NCI-H1048 (cell line): ENCODE measurements at places on chromosomes 13 and 19.

DNA sequence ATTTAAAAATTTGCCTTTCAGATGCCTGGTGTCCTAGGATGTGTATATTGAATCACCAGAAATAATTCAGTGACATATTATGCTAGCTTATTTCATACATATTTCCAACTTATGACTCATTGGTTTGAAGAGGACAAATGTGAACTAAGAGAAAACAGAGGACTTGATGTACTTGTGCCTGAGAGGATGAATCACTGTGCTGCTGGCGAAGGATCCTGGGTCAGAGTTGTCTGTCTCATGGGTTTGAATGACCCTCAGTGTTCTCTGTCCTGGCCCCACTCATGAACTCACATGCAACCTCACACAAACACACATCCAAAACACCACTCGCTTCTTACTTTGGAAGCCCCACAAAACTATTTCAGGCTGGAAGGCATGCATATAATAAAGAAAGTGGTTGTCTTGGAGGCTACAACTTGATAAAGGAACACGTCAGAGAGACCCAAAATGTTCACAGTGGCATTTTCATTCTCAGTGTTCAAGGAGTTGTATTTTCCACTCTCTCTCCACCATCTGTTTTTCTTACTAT is 129.0 kb upstream of the SPRY2 start:
- no peak for DNase-seq

- no peak for DNase-seq
Measured at GRCh38 chr13:26030331-26030730, 21.5 kb downstream of the SHISA2 start.

DNA sequence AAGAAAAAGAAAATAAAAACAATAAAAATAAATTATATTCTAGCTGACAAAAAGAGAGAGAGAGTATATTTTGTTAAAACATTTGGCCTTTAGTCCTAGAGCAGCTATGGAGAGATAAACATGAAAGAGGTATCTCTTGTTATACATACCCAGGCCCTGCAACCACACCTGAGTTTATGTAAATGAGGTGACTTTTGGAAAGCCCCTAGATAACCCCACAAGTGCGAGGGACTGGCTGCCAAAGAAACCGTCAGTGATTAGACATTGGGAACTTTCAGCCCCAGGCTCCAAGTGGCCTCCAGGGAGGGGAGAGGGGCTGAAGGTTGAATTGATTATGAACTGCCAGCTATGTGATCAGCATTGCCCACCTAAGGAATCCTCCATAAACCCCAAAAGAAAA is 2.1 kb upstream of the NLRP7 start:
- no peak for DNase-seq

- no peak for DNase-seq
Measured at GRCh38 chr19:45010306-45010705, 9.0 kb downstream of the RELB start.

- no peak for DNase-seq
Measured at GRCh38 chr19:15453091-15453578, 3.4 kb upstream of the WIZ start.

DNA sequence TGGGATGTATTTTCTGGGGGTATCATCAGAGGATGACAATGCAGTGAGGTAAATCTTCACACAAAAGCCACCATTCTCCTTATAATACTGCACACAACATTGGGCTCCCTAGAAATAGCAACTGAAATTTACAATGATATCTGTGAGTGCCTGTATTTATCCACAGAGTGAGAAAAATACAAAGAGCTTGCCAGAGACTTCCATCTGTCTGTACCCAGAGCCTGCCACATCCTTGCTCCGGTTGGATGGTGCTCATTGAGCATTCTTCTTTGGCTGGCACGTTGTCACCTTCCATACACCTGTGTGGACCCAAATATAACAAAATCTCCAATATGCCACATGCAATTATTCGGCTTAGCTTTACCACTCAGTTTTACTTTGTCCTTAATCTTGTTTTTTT is 189.5 kb upstream of the UFM1 start:
- DNase-seq = no peak

GRCh38 chr13:80527400-80527799 is 186.5 kb upstream of the SPRY2 start:
- DNase-seq = no peak

GRCh38 chr13:95704510-95704909 is 27.6 kb downstream of the DNAJC3 start:
- DNase-seq = no peak

DNA sequence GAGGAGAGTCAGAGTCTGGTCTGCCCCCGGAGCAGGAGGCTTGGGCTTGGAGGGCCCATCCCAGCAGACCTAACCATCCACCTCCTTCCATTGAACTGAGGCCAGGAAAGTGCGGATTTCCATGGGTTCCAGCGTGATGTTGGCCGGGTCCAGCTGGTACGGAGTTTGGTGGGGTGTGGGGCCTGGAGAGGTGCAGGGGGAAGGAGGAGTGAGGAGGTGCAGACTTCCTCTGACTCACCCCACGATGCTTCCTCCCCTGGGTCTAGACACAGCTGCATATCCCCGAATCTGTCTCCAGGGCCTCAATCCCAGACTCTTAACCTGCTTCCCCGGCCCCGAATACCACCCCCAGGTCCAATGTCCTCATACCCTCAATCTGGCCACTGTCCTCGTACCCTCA is 20.0 kb downstream of the MAN2B1 start:
- no peak for DNase-seq

- no peak for DNase-seq
Measured at GRCh38 chr13:43057653-43058317, 34.4 kb downstream of the DNAJC15 start.

GRCh38 chr19:31344403-31344802 is 4.8 kb downstream of the TSHZ3 start:
- DNase-seq = no peak

DNA sequence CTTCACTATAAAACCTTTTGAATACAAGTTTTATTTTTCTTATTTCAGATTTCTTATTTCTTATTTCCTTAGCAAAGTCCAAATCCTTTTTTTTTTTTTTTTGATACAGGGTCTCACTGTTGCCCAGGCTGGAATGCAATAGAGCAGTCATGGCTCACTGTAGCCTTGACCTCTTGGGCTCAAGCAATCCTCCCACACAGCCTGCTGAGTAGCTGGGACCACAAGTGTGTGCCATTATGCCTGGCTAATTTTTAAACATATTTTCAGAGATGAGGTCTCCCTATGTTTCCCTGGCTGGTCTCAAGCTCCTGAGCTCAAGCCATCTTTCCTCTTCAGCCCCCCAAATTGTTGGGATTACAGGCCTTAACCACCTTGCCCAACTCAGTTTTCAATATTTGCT is 334.3 kb downstream of the DLEU7 start:
- DNase-seq = no peak

DNA sequence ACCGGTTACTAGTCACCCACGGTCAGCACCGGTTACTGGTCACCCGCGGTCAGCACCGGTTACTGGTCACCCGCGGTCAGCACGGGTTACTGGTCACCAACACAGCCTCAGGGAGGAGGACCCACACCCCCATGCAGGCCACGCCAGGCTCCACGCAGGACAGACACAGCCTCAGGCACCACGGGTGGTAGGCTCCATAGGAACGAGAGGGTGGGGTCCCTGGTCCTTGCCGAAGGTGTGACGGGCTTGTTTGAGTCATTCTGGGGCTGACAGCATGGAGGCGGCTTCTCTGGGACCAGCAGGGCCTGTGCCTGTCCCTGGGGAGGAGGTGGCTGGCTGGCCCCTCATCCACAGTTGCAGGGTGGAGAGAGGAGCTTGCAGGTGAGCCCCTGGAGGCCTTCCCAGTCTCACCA is 122.8 kb upstream of the SOX1 start:
- no peak for DNase-seq
